ENCODE measurements at places on chromosomes 11 and 22.

GRCh38 chr11:30405385-30405784 is 82.5 kb downstream of the ARL14EP start:
- no peak for DNase-seq

DNA sequence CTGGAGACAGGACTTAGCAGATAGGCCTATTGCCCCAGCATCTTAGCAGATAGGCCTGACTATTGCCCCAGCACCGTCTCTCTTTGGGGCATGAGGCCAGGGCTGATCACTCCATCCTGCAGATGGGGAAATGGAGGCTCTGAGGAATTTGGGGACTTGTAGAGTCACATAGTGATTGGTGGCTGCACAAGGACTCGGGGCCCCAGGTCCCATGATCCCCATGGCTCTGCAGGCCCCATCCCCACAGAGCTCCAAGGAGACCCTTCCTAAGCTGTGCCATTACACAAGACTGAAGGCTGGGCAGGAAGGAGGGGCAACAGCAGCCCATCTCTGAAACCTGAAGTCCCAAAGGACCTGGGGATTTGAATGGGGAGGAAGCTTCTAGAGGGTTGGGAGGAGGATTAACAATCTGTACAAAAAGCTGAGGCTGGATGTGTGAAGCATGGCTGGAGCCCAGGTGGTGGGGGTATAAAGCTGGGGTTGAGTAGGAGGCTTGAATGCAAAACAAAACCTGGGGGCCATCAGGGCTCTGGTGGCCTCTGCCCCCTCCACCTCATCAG is 1.6 kb downstream of the ARAP1 start:
- DNase-seq, result no peak

- no peak for DNase-seq
These were observed 473.1 kb downstream of the LRRC4C start for GRCh38 chr11:40986320-40986719.

- no peak for DNase-seq
These were observed 57.9 kb upstream of the CRTAM start for GRCh38 chr11:122780296-122780949.

- DNase-seq, result no peak
These were observed 8.9 kb downstream of the KCNK7 start for GRCh38 chr11:65586676-65587075.

DNA sequence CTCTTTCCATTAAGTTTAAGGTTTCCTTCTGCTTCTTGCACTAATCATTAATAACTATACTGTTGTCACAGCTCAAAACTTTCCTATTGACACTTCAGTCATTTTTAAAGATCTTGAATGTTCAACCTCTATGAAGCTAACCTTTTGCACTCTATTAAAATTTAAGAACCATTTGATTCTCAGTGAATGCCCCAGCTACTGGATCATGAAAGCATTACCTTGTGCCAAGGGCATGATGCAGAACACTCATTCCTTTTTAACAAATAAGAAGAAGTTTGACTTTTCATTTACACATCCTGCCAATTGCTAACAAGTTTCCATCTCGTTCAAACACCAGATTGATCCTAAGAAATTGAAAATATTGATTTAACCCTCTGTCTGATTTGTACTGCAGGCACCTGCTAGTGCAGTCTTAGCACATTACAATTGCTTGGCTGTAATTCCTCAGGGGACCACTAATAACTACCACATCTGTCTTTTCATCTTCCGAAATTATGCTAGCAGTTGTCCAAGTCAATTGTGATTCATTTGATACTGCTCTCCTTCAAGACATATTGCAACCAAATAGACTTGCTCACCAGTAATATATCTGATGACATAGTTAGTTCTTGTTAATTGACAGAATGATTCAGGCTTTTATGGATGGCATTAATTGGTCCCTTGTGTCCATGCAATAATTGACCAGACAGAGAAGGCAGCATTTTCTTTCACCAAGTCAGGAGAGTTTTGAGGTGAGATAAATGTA is 158.4 kb downstream of the TEAD1 start:
- no peak for DNase-seq

GRCh38 chr11:8721609-8722500 is 39.3 kb downstream of the RPL27A start:
- DNase-seq, result no peak

Data from foreskin keratinocyte (primary cell).